ENCODE measurements at places on chromosomes 3 and 15.
A peak's percentile ranks its signal among the peaks of the same experiment; 100 is the strongest.

- no peak for DNase-seq
Measured at GRCh38 chr3:176090727-176091126, 1106.6 kb downstream of the TBL1XR1 start.

GRCh38 chr3:112132975-112133448 is at the start of gene GCSAM:
Gene GCSAM (minus strand): TSS chr3:112133248. CDS start chr3:112133120, 128 bp downstream.
- DNase-seq, result peak; percentile 18

GRCh38 chr15:99387421-99388168 is 136.3 kb downstream of the LRRC28 start:
- DNase-seq, result no peak

GRCh38 chr3:193086681-193087080 is 154.3 kb upstream of the PLAAT1 start:
- no peak for DNase-seq

GRCh38 chr15:71469413-71469812 is 340.9 kb upstream of the NR2E3 start:
- no peak for DNase-seq

DNA sequence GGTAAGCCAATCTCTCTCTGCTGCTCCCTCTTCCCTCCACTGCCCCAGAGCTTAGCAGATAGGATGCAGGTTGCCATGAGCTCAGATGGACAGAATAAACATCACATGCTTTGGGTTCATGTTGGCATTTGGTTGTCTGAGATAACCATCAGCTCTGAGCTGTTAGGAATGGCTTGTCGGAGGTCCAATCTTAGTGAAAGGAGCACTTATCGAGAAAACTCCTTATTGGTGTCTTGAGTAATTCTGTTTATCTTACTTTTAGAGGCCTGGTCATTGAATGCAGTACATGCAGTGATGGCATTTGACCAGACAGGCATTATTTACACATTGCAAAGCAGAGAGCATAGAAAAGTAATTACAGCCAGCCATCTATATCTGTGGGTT is 99.7 kb downstream of the CEMIP start:
- DNase-seq, result no peak

DNA sequence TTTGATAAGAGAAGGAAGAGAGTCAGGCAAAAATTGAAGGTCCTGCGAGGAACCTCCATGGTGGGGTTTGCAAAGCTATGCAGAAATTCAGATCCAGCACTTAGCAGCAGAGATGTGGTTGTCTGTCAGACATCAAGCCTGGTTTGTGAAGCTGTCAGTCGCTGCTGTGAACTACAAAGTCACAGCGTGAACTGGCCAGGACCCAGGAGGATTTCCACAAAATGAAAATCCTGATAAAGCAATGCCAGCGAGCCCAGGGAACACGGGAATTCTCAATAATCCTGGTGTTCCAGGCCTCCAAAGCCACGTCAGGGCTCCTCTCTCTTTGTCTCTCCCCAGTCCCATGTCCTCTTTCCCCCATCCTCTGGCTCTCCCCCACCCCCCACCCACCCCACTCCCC is 296.9 kb upstream of the GADL1 start:
- no peak for DNase-seq

- no peak for DNase-seq
Measured at GRCh38 chr3:81484520-81484919, 276.9 kb downstream of the GBE1 start.

DNA sequence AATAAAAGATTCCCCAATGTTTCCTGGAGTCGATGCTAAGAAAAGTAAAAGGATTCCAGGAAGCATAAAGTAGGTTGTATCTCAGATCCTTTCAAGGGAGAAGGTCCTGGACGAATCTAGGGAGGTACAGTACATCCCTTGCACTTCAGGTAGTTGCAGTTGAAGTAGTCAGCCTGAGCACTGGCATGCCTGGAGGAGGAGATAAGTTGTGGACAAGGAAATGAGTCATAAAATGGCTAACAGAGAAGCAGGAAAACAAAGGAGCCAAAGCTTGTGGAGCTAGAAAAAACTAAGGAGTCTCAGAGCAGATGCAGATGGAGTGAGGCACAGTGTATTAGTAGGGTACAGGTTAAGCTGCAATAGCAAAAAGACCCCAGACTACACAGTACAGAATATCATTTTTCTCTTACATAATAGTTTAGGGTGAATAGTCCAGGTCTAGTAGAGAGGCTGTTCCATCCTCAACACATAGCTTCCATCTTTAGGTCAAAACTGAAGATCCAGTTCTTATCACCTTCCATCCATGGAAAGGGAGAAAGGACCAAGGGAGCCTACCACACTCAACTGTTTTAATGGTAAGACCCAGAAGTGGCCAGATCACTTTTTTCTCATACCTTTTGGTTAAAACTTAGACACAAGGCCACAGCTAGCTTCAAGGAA is 41.3 kb downstream of the COL6A5 start:
- no peak for DNase-seq

GRCh38 chr3:12190832-12191231 is 32.1 kb upstream of the TIMP4 start:
- DNase-seq, result no peak

Measured in hippocampal formation (tissue), 2 donors.